ENCODE measurements at places on chromosomes 3 and 15.

DNA sequence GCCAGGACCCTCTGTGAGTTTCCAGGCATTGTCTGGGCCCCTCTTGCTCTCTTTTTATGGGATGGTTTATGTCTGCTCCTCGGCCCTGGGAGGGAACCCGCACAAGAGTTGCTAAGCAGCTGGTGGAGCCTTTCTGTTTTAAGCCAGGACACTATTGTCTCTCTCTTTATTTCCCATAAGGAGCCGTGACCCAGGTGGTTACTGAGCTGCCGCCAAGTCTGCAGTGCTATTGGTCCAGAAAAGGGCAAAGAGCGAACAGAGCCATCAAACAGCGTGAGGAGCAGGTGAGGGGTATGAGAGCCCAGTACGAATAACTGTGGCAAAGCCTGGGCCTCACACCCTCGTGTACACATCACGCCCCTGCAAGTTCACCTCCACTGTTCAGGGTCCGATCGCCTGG lies 280.2 kb downstream of the SHQ1 start:
- DNase-seq, result no peak

- DNase-seq, result no peak
Measured at GRCh38 chr3:146133441-146133840, 27.5 kb downstream of the PLOD2 start.

- DNase-seq, result no peak
Measured at GRCh38 chr3:173862701-173863100, 465.2 kb downstream of the NLGN1 start.

GRCh38 chr3:29226706-29227105 lies 54.2 kb upstream of the RBMS3 start:
- no peak for DNase-seq

All from CD4-positive, alpha-beta T cell treated with Interleukin-15 for 4 hours (primary cell).